ENCODE measurements at places on chromosomes 6 and 20. TPM values are rescaled to one million over a fixed set of nuclear protein-coding genes. Genes with fewer than 3 reads are reported as not detected.

DNA sequence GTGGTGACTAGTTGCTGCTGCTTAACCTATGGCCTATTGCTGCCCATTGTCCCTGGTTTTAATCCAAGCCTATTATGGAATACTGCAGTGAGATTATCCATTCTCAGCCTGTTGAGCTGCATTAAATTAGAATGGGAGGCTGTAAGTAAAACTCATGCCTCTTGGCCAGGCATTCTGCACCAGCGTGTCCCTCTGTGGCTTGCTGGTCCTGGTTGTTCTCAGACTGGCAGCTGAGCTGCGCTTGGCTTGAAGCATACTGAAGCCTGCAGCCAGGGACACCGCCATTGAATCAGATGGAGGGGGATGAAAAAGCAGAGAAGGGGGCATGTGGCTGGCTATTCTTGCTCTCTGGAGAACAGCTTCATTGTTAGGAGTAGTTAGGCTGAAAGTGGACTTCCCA, 15.6 kb downstream of the LRRN4 start:
- peaks cover 12% of the 10 kb centered on the region for H3K36me3 ChIP-seq
- peaks cover 15% of the 10 kb centered on the region for H3K4me1 ChIP-seq
- H3K27ac ChIP-seq = no peak overlapping the region
- H3K4me3 ChIP-seq = no peak overlapping the region
- DNase-seq = no peak

DNA sequence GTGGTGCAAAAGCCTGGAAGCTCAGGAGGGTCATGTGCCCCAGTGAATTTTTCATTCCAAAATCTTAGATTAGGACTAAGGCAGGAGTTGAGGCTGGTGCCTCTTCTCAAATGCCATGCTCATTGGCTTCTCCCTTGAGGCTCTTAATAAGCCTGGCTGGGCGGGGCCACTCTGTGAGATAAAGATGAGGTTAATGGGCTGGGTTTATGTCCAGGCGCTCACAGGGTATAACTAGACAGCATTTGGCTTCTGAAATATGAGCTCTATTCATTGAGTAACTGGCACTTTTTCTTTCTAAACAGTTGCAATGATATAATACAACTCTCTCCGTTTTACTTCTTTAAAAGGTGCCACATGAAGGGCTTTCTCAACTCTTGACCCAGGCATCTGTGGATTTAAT, 156.3 kb downstream of the SCML4 start:
- H3K27me3 ChIP-seq = peaks cover 2% of the 10 kb centered on the region
- no peaks in the 10 kb centered on the region for H3K36me3 ChIP-seq
- DNase-seq = no peak
- H3K4me3 ChIP-seq = no peak overlapping the region

DNA sequence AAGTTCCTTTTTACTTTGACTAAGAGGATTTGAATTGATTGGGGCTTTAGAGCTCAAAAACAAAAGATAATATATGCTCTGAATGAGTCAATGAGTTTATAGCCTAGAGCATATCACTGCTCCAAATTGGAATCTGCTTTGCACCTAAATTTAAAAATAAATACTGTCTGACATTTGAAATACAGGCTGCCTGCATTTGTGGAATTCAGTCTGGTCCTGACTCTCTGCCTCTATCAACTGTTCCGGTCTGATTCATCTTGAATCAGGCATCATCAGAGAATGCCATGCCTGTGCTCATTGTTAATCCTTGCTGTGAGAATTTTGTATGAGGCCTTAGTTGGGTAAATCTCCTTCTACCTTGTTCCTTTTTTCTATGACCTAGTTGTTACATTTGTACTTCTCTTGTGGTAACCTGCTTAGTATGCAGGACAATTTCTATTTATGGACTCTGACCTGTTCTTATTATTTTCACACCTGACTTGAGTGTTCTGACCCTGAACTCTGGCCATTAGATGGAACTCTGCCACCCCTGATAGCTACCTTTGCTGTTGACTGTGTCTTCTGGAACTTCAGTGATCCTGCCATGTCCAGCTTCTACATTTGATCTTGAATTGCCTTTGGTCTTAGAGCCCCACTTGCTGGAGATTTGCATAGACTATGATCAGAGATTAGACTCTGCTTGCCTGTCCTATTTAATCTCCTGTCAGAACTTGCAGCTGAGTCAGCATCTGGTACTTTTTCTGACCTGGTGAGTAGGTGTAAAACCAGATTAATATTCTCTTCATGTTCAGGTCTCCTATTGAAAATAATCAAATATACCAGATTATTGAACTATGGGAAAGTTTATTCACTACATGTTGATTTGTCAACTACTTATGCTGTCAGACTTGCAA, 442.7 kb upstream of the HS3ST5 start:
- no peaks in the 10 kb centered on the region for H3K4me1 ChIP-seq
- H3K27me3 ChIP-seq = no peaks in the 10 kb centered on the region
- no peaks in the 10 kb centered on the region for H3K36me3 ChIP-seq
- H3K27ac ChIP-seq = no peak overlapping the region

DNA sequence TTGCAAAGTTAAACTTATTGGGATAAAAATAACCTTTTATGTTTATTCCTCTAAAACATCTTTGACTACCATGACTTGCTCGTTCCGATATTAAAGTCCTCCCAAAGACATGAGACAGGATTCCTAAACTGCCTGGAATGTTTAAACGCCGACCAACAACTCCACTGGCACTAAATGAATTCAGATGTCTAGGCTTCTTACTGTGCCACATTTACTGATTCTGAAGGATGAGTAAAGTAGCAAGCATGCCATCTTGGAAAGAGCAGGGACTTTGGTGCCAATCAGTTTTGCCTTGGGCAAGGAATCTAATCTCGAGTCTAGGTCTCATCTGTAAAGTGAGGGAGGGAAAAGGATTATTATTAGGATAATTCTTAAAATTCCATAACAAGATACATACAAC, 25.3 kb downstream of the MBOAT1 start:
- no peak for DNase-seq
- no peaks in the 10 kb centered on the region for H3K4me1 ChIP-seq
- no peaks in the 10 kb centered on the region for H3K36me3 ChIP-seq
- no peaks in the 10 kb centered on the region for H3K27me3 ChIP-seq
- no peak overlapping the region for H3K27ac ChIP-seq

DNA sequence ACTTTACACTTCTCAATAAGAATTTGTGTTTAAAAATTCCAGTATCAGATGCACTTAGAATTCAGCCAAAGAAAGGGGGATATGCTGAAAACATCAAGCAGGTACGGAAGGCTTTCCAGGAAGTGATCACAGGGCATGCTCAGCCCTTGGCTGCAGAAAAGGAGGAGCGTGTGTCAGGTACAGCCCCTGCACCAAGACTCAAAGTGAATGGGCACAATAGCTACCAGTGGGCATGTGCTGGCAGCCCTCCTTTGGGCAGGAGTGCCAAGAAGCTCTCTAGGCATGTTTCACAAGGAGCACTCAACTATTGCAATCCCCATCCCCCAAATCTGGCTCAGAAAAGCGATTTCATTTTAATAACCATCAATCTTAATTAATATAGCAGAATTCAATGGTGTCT, 298.8 kb downstream of the GMDS start:
- H3K27ac ChIP-seq = no peak overlapping the region
- no peaks in the 10 kb centered on the region for H3K27me3 ChIP-seq
- H3K4me1 ChIP-seq = no peaks in the 10 kb centered on the region
- no peak for DNase-seq
- no peak overlapping the region for H3K4me3 ChIP-seq
- H3K36me3 ChIP-seq = no peaks in the 10 kb centered on the region

DNA sequence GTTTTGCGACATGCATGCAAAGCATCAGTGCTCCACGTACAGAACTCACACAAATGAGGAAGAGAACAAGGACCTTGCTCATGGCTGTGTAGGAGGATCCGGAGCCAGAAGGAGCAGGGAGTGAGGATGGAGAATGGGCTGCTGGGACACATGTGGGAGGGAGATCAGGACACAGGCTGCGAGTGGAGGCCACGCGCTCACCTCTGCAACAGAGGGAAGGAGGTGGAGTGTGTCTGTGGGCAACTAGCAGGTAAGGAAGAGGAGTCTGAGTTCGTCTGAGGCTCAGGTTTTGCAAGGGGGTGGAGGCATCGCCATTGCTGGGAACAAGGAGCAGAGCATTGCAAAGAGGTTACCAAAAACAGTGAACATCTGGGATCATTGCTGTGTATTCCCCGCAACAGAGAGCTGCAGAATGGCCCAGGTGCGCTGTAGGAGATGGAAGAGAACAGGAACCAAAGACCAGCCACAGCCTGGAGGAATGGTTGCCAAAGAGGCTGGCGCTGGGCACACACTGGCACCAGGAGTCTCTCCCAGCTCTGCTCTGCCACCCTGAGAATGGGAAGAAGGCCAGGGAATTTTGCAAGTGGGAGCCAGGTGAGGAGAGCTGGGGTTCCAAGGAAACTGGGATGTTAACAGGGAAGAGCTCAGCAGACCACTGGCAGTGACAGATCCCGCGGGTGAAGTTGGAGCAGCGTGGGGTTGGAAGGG, 90.0 kb upstream of the RPS6KA2 start:
- H3K36me3 ChIP-seq = no peaks in the 10 kb centered on the region
- H3K4me3 ChIP-seq = no peak overlapping the region
- H3K4me1 ChIP-seq = peaks cover 2% of the 10 kb centered on the region
- no peak overlapping the region for H3K27ac ChIP-seq
- no peak for DNase-seq

DNA sequence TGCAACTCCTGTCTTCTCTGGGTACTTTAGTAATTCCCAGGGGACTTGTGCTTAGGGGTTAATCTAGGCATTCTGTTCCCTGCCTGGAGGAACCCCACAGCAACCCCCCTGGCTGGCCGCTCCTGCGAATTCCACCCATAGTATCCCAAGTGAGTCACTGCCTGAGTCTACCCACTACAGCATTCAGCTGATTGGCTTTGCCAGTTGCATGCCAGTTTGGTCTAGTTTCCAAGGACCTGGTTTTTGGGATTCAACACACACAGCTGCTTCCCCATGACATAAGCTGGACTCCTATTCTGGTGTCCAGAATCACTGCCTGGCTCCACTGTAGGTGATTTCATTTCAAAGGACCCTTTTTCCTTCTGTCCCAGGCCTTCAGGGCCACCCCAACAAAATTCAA, 40.3 kb downstream of the PLCG1 start:
- H3K4me1 ChIP-seq = peaks cover 4% of the 10 kb centered on the region
- peaks cover 37% of the 10 kb centered on the region for H3K36me3 ChIP-seq
- no peaks in the 10 kb centered on the region for H3K27me3 ChIP-seq
- H3K27ac ChIP-seq = no peak overlapping the region
- peak; percentile 19 for DNase-seq

DNA sequence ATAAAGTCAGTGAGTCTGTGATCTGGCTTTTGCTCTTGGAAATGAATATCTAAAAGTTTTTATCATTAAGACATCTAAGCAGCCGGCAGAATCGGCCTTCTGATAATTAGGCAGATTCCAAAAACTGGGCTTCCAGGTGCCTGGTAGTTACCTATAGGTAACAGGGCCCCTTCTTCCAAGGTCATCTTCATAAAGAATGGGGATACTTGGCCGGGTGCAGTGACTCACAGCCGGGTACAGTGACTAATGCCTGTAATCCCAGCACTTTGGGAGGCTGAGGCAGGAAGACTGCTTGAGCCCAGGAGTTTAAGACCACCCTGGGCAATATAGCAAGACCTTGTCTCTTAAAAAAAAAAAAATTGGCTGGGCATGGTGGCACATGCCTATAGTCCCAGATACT, 12.9 kb upstream of the RBL1 start:
- DNase-seq = no peak
- H3K27ac ChIP-seq = no peak overlapping the region
- no peaks in the 10 kb centered on the region for H3K36me3 ChIP-seq
- H3K4me1 ChIP-seq = no peaks in the 10 kb centered on the region
- H3K27me3 ChIP-seq = no peaks in the 10 kb centered on the region

GRCh38 chr6:4864519-4864918, 88.3 kb downstream of the CDYL start:
- no peak overlapping the region for H3K4me3 ChIP-seq
- no peaks in the 10 kb centered on the region for H3K4me1 ChIP-seq
- no peaks in the 10 kb centered on the region for H3K36me3 ChIP-seq
- no peak overlapping the region for H3K27ac ChIP-seq

GRCh38 chr6:169250660-169251059, 3.0 kb downstream of the THBS2 start:
- H3K4me3 ChIP-seq = no peak overlapping the region
- no peaks in the 10 kb centered on the region for H3K36me3 ChIP-seq
- no peak for DNase-seq
- H3K27me3 ChIP-seq = peaks cover 3% of the 10 kb centered on the region
- no peaks in the 10 kb centered on the region for H3K4me1 ChIP-seq
- H3K27ac ChIP-seq = no peak overlapping the region

DNA sequence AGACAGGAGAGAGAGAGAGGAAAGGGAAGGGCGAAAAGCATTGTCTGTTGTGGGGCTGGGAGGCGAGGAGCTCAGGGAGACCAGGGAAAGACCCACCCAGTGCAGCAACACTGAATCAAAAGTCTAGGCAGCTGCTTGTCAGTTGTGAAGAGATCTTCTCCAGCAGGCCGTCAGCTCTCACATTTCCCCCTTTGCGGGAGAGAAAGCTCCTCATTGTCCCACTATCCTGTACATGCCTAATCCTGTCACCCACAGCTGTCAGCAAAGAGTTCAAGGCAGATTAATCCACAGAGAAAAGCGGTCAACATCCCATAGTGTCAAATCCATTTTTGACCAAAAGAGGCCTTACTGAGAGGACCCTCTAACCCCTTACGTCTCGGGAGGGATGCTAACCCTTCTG, 27.3 kb downstream of the RNF182 start:
- no peak for DNase-seq
- no peaks in the 10 kb centered on the region for H3K27me3 ChIP-seq
- H3K36me3 ChIP-seq = no peaks in the 10 kb centered on the region
- no peak overlapping the region for H3K27ac ChIP-seq
- H3K4me3 ChIP-seq = no peak overlapping the region

DNA sequence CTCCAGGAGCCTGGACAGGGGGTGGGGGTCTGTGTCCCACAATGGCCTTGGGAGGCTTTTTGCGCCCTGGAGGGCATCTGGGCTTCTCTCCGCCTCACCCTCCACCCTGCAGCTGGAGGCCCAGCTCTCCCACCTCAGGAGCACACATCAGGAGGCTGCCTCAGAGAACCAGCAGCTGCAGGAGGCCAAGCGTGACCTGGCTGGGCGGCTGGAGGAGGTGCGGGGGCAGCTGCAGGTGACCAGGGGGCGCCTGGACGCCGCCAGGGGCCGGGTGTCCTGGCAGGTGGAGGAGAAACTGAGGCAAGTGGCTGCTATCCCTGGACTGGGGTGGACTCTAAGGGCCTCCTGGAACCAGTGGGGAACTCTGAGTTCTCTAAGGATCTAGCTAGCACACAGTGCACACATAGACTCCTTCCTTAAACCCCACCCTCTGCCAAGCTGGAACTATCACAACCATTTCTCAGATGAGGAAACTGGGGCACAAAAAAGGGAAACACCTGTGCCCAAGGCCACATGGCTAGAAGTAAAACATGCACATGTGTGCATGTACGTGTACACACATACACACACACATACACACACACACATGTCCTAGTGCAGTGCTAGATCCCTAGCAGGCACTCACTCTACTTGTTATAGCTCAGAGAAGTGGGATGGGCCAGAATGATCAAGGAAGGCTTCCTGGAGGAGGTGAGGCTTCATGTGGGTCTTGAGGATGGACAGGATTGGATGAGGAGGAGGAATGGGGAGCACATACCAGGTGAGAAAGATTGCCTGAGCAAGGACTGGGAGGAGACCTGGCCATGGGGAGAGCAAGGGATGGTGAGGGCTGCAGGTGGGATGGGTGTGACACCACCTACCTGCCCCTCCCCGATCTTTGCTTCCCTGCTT, 22.9 kb downstream of the RAB44 start:
- no peak overlapping the region for H3K27ac ChIP-seq
- DNase-seq = no peak
- no peak overlapping the region for H3K4me3 ChIP-seq
- H3K4me1 ChIP-seq = no peaks in the 10 kb centered on the region
- no peaks in the 10 kb centered on the region for H3K36me3 ChIP-seq

MYB gene
- total RNA-seq = 0.53 TPM

METTL24 gene
- total RNA-seq = not detected

CFB gene
- 1.5 TPM for total RNA-seq

CST11 gene
- not detected for total RNA-seq

TDRD6 gene
- 0.05 TPM for total RNA-seq

HLA-DQB2 gene
- total RNA-seq = not detected

All from endothelial cell of umbilical vein (primary cell).